ENCODE measurements at places on chromosomes 7 and 10. TPM values are rescaled to one million over a fixed set of nuclear protein-coding genes. Genes with fewer than 3 reads are reported as not detected.

GRCh38 chr7:131949659-131950058 is 393.2 kb upstream of the PODXL start:
- no peak for DNase-seq

- no peak for DNase-seq
Measured at GRCh38 chr7:114787556-114787955, 134.3 kb upstream of the MDFIC start.

- peak; percentile 12 for DNase-seq
Measured at GRCh38 chr7:33050535-33051318, 11.8 kb downstream of the NT5C3A start.

GRCh38 chr7:111495173-111495810 is 67.0 kb downstream of the IMMP2L start:
- no peak for DNase-seq

The ABCB1 gene
- total RNA-seq = 6.5 TPM

GRCh38 chr10:27660711-27661110 is 84.9 kb downstream of the MKX start:
- DNase-seq = no peak

The BEND7 gene
- total RNA-seq = 9.8 TPM

GRCh38 chr10:98276311-98276710 is 8.3 kb upstream of the LOXL4 start:
- DNase-seq = no peak

- no peak for DNase-seq
Measured at GRCh38 chr10:50416881-50417280, 165.6 kb upstream of the ASAH2 start.

The TMEM196 gene
- total RNA-seq = 18.8 TPM

Data from frontal cortex (tissue), 4 donors.